ENCODE measurements at places on chromosomes 4 and X. TPM values are rescaled to one million over a fixed set of nuclear protein-coding genes. Genes with fewer than 3 reads are reported as not detected.

DNA sequence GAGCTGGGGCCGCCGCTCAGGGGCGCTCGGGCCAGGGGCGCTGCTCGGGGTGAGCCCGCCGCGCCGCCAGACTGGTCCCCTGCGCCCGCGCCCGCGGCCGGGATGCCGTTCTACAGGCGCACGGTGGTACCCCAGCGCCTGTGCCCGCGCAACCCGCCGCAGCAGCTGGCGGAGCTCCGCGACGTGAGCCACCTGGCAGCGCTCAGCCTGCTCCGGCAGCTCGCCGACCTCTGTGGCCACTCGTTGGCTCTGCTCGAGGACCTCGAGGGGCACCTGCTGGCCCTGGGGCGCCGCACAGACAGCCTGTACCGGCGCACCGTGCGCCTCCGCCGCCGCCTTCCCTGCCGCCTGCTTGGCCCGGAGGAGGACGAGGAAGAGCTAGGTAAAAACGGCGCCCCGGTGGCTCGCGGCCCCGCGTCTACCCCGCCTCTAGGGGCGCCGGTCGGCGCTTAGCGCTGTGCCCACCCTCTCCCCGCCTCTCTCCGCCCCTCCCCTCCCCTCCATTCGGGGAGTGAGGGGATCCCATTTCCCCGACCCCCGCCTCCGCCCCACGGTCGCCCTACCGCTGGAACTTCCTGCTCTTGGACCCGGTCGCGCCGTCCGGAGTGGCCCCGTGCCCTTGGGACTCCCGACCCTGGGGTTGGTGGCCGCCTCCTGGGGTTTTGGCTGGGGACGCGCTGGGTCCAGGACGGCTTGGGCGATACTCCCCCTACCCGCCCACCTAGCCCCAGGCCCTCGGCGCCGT, 513 bp downstream of the NHSL2 start:
- peak; percentile 59 for DNase-seq

DNA sequence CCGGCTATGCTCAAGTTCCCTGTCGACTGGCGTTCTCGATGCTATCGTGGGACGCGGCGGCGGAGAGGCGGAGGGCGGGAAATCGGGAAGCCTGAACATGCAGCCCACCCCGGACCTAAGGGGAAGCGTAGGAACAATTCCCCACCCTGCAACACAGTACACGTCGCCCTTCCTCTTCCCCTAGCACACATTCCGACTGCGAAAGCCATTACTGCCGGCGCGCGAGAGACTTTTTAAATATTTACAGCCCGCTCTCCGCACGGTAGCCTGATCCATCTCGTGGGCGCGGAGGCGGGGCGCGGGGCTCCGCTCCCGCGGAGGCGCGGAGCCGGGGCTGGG, 48.1 kb upstream of the BCOR start:
- DNase-seq: peak; percentile 40

DNA sequence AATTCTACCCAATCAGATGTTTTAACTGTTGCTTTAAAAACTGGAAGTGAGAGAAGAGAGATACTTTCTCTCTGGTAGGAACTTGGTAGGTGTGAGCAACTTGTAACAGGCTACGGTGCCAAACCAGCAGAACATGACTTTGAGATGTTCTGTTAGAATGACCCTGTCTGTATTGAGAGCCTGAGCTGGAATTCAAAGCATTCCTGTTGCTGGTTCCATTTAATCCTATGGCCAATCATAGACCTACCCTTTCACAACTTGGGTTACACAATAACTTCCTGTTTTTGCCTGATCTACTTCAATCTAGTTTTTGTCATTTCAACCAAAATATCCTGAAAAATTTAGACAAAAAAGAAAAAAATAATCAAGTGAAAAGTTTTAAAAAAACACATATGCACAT, 1.7 kb upstream of the PRRG1 start:
- DNase-seq: no peak

- no peak for DNase-seq
Observed at GRCh38 chrX:107857837-107858236, 32.2 kb downstream of the MID2 start.

GRCh38 chr4:62119195-62119594, 919.1 kb downstream of the ADGRL3 start:
- no peak for DNase-seq

RNF175 gene
- total RNA-seq: not detected

SLC6A8 gene
- 32.7 TPM for total RNA-seq

SRPX2 gene
- 28.0 TPM for total RNA-seq

UCHL1 gene
- total RNA-seq: 43.4 TPM

All from stomach (tissue), 19 donors.